ENCODE measurements at places on chromosomes 3 and 15.

DNA sequence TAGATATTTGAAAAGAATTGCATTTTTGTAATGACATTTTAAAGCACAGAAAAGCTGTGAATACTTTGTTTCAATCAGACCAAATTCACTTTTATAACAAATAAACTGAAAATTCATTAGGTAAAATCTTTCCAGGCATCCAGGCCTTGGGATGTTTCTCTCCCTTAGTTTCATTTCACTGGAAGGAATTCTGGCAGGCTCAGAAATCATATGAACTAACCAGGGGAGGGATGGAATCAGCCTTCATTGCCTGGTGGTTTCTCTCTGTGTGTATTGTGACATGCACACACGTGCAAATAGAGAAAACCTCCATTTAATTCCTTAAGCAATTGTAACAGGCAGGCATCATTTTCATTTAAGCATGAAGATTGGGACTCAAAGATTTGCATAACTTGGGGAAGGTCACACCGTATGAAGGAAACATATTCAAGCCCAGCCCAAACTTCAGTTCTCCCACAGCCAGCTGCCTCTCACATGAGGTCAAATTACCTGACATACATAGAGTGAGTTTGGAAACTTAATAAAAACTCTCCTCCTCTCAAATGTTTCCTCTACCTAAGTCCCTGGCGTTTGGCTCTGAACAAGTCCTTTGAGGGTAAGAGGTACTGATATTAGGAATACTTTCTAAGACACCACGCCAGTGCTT lies 376.1 kb upstream of the MCTP2 start:
- DNase-seq: no peak

GRCh38 chr15:89781891-89782618 lies 5.9 kb downstream of the MESP2 start:
- peak; percentile 12 for DNase-seq

- DNase-seq: no peak
These were observed 5.2 kb upstream of the IP6K1 start for GRCh38 chr3:49791571-49791970.

- DNase-seq: no peak
These were observed 2.6 kb downstream of the ITGB5 start for GRCh38 chr3:124884474-124885101.

- DNase-seq: no peak
These were observed 182.9 kb downstream of the KCNMB2 start for GRCh38 chr3:178718995-178719635.

- no peak for DNase-seq
These were observed 126.3 kb downstream of the APBA2 start for GRCh38 chr15:29012097-29012496.

DNA sequence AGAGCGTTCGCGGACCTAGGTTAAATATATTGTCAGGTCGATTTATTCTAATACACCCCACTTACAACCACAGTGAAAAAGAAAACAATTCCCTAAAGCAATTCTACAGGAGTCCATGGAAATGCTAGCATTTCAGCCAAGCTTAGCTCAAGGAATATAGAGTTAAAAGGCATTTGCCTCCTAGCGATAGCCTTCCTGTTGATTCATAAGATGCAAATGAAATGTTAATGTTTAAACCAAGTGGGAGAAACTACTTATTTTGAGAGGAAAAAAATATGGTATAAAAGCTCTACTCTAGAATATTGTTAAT lies 1.7 kb upstream of the ALCAM start:
- DNase-seq: no peak

- DNase-seq: no peak
These were observed 35.2 kb upstream of the FGD5 start for GRCh38 chr3:14783480-14784086.

DNA sequence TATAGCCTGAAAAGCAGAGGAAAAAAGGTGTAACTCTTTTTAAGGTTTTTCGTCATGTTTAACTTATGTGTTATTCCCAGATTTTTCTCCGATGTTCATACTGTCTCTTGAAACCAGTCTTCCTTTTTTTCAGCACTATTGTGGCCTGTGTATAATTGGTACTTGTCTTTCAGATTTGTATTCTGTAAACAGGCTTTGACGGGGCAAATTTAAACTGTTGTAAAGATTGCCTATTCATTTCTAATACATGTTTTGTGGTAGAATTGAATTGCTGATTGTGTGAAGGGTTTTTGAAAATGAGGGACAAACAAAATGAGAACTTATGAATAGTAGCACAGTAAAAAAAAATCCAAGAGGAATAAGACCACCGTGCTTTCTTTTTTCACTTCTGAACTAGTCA lies 33.6 kb downstream of the AKAP13 start:
- DNase-seq: no peak

GRCh38 chr15:88613074-88613944 lies 7.8 kb upstream of the AEN start:
- no peak for DNase-seq

GRCh38 chr3:97692831-97693230 lies 71.7 kb upstream of the ARL6 start:
- DNase-seq: no peak

- no peak for DNase-seq
These were observed 239.7 kb downstream of the UACA start for GRCh38 chr15:70523616-70524015.

GRCh38 chr15:38440353-38441129 lies 13.4 kb upstream of the FAM98B start:
- DNase-seq: peak; percentile 56

GRCh38 chr3:36827133-36827532 lies 62.8 kb upstream of the DCLK3 start:
- DNase-seq: no peak

DNA sequence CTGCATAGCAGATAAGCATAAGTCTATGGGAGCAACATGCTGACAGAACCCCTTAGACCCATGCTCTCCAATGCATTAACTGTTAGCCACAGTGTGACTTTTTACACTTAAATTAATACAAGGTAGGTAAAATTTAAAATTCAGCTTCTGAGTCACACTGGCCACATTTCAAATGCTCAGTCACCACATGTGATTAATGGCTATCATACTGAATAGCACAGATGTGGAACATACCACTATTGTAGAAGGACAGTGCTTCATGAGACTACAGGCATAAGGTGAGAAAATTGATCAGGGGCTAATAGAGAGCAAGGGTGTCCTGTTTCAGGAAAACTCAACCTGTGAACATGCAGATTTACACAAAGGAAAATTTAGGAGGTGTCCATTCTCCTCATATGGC lies 357.0 kb upstream of the SEMA6D start:
- no peak for DNase-seq

GRCh38 chr3:53579636-53580035 lies 85.2 kb downstream of the CACNA1D start:
- DNase-seq: no peak

- no peak for DNase-seq
These were observed 7.3 kb upstream of the ISLR2 start for GRCh38 chr15:74123131-74123429.

DNA sequence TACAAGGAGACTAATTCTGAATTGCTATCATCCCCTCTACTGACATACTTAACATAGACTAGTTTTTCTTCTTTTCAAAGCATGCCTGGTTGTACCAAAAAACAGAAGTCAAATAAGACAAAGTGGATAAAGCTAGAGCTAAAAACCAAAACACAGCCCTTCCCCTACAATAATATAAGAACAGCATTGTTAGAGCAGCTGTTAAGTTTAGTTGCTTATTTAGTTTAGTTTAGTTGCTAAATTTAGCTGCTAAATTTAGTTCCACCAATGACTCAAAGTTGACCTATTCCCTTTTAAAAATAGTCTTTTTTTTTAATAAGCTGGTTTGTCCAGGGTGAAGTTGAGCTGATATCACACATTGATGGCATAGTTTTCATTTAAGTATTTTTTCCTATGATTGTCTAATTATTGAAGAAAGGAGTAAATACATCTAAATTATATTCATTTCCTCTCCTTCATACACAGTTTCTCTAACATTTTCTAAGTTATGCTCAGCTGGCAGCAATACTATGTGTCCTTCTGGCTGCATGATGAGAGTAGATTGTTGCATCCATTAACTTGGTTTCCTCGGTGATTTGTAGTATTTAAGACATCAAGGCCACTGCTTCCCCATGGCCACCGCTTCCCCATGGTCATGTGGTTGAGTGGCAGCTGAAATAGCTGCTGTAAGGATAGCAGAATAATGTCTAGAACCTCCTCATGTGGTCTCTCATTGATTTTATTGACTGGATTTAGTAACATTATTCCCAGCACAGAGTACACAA lies 718.6 kb upstream of the NECTIN3 start:
- no peak for DNase-seq

GRCh38 chr15:39785139-39785538 lies 2.5 kb upstream of the FSIP1 start:
- no peak for DNase-seq

DNA sequence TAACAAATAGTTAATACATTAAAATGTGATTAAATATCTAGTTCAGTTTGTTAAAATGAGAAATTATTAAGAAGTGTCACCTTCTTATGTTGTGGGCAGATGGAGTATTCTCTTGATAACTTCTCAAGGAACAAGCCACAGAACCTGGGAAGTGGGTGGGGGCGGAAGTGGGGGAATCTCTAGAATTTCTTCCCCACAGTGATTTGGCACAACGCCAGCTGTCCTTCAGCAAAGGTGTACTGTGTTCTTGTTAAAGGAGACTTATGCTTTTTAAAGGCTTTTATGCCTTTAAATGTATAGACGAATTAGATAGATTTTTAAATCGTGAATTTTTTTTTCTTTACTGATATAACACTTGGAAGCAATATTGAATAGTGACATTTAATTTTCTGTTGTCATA lies 42.4 kb downstream of the SEC22A start:
- no peak for DNase-seq

Data from CD4-positive, alpha-beta T cell treated with Interleukin-4 for 4 hours (primary cell).